Stimulated activated CD8-positive, alpha-beta memory T cell treated with anti-CD3 and anti-CD28 coated beads, Interleukin-4, amount 100 ng/mL, for 4 hours (primary cell): ENCODE measurements at places on chromosomes 4 and X.

DNA sequence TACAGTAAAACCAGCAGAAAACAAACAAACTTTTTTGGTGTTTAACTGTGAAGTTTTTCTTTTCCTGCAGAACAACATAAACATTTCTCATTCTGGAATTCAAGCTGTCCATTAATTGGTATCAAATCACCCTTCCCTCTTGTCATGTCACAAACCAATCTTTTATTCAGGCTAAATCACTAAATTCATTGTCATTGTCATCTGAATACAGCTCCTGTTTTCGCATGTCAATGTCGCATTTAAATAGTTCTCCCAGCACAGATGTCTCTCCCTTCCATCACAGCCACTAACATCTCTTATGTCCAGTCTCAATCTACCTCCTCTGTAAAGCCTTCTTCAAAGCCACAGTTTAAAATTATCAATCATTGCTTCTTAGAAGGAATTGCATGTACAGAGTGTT is 192.1 kb upstream of the PCDH10 start:
- DNase-seq = no peak

- DNase-seq = no peak
Measured at GRCh38 chrX:101619364-101619763, 1.6 kb upstream of the ARMCX6 start.

DNA sequence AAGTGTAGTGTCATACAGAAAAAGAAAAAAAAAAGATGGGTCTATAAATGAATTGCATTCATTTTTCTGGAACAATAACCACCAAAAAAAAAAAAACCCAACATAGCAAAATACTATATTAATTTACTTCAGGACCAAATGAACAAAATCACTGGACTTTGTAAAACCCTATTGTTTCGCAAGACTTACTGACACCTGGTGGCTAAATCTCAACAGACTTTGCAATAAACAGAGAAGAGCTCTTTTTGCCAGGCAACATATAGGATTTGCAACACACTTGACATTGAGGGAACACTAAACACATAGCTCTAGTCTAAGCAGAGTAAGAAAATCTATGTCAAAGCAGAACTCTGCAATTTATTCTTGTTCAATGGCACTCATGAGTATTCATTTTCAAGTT is 990.2 kb downstream of the STPG2 start:
- DNase-seq = no peak

GRCh38 chr4:101411926-101412325 is 64.6 kb upstream of the PPP3CA start:
- no peak for DNase-seq

GRCh38 chrX:20015422-20015821 is 24.6 kb upstream of the BCLAF3 start:
- no peak for DNase-seq

GRCh38 chr4:125262079-125262478 is 52.7 kb upstream of the FAT4 start:
- DNase-seq = no peak

GRCh38 chr4:85607624-85608023 is 132.7 kb downstream of the ARHGAP24 start:
- DNase-seq = no peak

DNA sequence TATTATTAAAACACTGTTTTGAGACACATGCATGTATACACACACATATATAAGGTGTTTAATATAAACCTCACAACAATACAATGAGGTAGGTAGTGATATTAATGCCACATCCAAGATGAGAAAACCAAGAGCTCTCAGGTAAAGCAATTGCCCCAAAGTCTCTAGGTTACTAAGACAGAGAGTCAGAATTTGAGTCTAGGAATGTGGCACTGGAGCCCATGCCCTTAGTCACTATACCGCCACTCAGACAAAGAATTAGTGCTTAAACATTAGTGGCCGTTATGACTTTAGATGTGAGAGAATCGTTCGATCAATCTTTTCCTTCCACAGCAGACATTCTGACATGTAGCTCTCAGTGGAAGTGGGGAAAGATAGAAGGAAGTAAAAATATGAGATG is 108.2 kb upstream of the ACSL4 start:
- DNase-seq = no peak

DNA sequence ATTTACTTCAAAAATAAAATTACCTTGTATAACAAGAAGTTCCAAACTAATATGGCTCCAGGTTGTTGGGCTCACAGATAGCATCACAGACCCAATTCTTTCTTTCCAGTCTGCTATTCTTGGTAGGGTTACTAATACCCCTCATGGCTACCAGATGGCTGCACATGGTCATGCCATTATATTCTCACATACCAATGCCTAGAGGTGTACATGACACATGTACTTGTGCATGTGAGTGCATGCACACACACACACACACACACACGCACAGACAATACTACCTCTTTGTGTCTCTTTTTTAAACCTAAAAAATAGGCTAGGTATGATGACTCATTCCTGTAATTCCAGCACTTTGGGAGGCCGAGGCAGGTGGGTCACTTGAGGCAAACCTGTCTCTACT is 31.1 kb downstream of the FBXO8 start:
- DNase-seq = no peak
